Right atrium auricular region (tissue), 2 donors: ENCODE measurements at places on chromosomes 1 and 21. TPM values are rescaled to one million over a fixed set of nuclear protein-coding genes. Genes with fewer than 3 reads are reported as not detected.

DNA sequence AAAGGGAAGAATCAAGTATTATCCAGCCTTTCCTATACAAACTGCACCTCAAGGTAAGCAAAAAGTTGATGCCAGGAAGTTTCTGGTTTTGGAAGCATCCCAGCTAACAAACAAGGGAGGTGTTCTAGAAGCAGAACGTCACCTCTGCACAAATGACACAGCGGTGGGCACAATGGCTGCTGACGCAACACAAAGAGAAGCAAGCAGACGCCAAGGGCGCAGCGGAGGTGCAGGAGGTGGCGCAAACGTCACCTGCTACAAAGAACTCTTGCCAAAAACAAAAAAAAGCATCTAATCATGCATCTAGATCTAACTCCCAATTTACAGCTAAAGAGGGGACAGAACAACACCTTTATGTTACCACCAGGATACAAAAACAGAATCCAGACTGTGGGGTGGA lies 88.5 kb downstream of the NPHP4 start:
- DNase-seq: no peak

DNA sequence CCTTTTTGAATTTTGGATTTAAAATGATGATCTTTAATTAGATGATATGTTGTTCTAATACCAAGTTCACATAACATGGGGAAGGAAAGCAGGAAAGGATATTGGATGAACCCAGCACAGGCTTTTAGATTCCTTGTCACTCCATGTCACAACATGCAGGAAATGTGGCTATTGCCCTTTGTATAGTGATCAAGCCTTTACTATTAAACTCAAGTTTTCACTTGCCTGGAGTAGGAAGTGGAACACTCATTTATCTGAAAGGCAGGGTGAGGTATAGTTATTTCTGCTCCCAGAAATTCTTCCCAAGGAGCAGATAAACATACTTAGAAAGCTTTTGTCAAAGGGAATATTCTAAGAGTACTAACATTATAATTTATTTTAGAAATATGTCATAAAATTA lies 37.2 kb upstream of the BCAS2 start:
- DNase-seq: no peak

GRCh38 chr1:178101266-178101630 lies 7.3 kb downstream of the RASAL2 start:
- no peak for DNase-seq

GRCh38 chr1:226945106-226945857 lies 5.2 kb downstream of the COQ8A start:
- DNase-seq: peak; percentile 59

GRCh38 chr1:203172184-203173010 lies 3.2 kb downstream of the MYBPH start:
- DNase-seq: no peak

GRCh38 chr1:1348420-1349255 lies 580 bp downstream of the DVL1 start:
- DNase-seq: no peak

DNA sequence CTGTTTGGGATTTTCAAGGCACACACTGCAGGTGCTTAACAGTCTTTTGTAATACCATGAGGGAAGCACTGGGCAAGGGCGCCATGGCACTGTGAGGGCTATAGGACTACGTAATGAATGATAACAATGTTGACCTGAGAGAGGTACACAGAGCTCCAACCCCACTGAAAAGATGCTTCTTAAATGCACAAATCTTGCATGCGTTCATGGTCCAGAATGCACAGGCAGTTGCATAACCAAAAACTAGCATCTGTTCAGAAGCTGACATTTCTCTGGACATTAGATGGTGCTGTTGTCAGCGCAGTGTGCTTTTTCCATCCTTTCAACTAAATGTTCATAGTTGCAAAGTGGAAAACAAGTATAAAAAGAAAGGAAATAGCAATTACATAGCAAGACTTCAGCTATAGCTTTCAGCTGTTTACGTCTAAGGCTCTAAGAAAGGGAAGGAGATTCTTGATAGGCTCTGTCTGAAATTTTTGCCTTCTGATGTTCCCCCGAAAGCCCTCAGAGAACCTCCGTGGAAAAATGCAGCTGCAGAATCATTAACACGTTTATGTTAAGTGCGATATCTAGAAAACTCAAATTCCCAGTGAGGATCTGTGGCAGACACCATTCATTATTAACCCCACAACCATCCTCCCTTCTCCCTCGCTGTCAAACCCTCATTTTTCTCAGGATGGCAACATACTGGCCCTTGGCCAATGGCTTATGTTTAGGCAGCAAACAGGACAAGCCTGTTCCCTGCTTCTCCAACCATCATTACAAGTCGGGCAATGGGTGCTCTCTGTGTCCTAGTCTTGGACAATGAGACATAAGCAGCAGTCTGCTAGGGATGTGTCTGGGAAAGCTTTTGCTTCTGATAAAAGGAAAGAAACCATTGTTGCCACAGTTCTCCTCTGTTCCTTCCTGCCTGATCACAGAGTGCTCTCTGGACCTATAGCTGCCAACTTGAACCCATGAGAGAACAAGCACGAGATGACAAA lies 8.2 kb upstream of the TARBP1 start:
- peak; percentile 58 for DNase-seq

DNA sequence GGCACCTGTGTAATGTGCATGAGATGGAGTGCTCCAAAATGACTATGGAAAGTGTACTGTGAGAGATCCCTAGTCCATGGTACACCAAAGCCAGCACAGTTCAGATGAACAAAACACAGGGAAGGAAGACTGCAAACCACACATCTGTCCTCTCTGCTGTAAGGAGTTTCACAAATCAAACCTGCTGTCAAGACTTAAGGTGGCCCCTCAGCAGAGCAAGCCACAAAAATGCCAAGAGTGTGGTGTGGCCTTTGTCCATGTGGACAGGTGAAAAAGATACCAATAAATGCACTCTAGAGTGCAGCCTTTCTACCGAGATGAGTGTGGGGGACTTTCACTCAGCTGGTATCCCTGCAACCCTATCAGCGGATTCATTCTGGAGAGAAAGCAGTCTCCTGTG lies 12.9 kb downstream of the ZNF648 start:
- no peak for DNase-seq

DNA sequence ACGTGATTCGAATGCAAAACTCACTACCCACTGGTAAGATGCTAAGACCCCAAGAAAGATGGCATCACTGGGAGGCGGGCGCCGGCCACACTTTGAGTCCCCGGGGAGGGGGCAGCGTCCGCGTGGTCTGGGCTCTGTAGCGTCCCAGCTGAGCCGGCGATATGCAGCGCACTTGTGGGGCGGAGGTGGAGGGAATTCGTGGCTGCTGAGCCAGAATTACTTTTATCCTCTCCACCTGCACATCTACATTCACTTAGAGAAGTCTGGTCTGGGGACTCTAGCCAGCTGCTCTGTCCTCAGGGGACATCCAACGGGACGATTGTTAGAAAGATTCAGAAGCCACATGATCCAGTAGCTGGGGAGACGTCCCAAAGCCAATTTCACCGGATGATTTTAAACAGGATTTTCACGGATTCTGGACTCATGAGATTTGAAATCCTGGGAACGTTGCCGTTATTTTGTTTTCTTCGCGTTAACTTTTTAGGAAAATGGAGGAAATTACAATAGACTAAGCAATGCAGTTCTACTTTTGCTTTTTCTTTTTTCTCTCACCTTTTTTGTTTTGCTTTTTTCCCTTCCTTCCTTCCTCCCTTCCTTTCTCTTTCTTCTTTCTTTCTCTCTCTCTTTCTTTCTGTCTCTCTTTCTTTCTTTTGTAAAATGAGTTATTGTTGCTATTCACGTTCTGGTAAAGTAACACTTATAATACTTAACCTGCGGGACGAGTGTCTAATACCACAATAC lies 1.3 kb downstream of the JAM2 start:
- no peak for DNase-seq

DNA sequence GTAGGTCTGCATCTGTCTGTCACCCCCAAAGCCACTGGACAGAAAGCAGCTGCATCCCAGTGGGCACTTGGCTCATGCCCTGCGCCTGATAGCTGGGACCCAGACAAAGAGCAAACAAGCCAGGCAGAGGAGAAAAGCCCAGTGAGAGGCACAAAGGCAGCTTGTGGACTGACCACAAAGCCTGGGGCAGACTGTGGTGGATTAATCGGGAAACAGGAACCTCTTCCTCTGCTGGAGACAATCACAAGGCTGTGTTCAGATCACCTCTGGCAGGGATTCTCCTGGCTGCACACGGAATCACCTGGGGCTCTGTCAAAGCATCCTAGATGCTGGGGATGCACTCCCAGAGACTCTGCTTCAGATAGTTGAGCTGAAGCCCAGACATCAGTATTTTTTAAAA lies 15.2 kb upstream of the GJB5 start:
- DNase-seq: no peak

DNA sequence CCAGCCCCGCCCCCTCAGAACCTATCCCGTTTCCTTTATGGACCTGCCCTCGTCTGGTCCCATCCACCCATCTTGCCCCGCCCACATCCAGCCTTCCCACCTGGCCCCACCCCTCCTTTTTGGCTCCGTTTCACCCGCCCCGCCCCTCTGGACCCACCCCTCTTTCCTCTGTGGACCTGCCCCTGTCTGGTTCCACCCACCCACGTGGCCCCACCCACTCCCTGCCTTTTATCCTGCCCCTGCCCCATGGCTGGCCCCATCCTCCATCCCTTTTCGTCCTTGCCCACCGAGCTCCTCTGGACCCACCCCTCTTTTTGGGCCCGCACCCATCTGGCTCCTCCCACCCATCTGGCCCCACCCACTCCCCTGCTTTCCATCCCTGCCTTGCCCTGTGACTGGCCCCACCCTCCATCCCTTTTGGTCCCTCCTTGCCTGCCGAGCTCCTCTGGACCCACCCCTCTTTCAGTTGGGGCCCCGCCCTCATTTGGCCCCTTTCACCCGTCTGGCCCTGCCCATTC lies 177.3 kb downstream of the CAMTA1 start:
- DNase-seq: peak; percentile 63

DNA sequence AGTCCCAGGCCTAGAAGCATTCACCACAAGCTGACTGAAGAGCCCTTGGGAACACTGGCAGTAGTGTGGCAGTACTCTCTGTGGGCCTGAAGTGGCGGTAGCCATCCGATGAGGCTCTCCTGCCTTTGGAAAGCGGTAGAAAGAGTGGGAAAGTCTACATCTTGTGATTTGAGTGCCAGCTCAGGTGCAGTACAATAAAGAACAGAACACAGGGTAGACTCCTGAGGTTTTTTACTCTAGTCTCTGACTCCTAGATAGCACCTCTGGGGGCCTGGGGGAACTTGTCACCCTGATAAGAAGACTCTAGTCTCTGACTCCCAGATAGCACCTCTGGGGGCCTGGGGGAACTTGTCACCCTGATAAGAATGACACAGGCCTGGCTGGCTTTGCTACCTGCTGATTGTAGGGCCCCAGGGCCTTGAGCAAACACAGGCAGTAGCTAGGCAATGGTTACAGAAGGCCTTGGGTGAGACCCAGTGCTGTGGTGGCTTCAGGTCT lies 18.0 kb upstream of the IL20 start:
- DNase-seq: no peak

DNA sequence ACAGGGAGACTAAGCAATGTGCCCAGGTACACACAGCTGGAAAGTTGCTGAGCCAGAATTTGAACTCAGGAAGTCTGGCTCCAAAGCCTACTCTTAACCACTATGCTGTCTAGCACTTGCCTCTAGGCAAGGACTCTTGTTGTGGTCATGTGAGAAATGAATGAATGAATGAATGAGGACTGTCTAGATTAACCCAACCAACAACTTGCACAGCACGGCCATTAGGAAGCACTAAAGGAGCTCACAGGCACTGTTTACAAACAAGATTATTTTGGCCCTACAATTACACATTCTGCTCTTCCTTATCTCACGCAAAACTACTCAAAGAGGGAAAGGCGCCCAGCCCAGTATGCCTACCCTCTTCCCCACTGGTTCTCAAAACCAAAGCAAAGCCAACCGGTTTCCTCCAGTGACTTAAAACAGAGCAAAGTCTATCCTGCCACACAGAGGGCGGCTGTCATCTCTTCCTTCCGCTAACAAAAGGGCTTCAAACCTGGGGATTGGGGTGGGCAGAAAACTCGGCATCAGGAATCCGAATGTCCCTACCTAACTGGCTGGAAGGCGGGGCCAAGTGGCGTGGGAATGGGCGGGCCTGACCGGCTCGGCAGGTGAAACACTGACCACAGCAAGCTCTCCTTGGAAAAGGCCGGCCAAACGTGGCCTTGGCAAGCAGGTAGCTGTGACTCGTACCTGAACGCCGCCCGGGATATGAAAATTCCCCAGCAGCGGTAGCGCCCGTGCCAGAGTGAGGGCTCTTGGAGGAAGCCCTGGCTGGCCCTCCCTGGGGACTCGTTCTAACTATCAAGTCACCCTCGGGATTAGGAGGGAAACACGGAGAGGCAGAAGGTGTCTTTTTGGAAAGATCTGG lies 948 bp downstream of the STK40 start:
- no peak for DNase-seq

- DNase-seq: no peak
These were observed 6.2 kb upstream of the HIVEP3 start for GRCh38 chr1:41924911-41925310.

- DNase-seq: no peak
These were observed 56.3 kb upstream of the JUN start for GRCh38 chr1:58839846-58840835.

DNA sequence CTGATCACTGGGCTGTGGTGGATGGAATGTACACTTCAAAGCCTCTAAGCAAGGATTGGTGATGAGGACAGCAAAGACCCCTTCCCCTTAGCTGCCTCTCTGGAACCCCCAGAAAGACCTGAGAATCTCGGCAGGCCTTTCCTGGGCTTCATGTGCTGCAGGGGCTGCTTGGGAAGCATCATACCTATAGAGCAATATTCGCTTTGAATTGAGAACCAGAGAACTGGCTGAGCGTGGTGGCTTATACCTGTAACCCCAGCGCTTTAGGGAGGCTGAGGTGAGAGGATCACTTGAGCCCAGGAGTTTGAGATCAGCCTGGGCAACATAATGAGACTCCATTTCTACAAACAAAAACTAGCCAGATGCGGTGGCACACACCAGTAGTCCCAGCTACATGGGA lies 22.0 kb downstream of the CSF1 start:
- peak; percentile 11 for DNase-seq

- DNase-seq: peak; percentile 80
These were observed 8.1 kb upstream of the TSPAN1 start for GRCh38 chr1:46166521-46167462.

GRCh38 chr1:172704001-172704400 lies 45.1 kb downstream of the FASLG start:
- DNase-seq: no peak

- peak; percentile 96 for DNase-seq
These were observed 25.1 kb upstream of the CLIC4 start for GRCh38 chr1:24720152-24720551.

- DNase-seq: no peak
These were observed 27.3 kb downstream of the GPR157 start for GRCh38 chr1:9101510-9102146.

- DNase-seq: no peak
These were observed 366.8 kb upstream of the DPYD start for GRCh38 chr1:98287626-98288025.

CADM3 gene
- 12.5 TPM for total RNA-seq

TMPRSS2 gene
- not detected for total RNA-seq

TRABD2B gene
- total RNA-seq: 3.1 TPM

CYP4A22 gene
- not detected for total RNA-seq

TMEM125 gene
- 2.1 TPM for total RNA-seq

S100A7A gene
- not detected for total RNA-seq

SEC22B gene
- total RNA-seq: 16.8 TPM

PTAFR gene
- total RNA-seq: 4.6 TPM

MYOCOS gene
- not detected for total RNA-seq

RGS8 gene
- not detected for total RNA-seq

ADGRL4 gene
- 15.1 TPM for total RNA-seq

SLFNL1 gene
- not detected for total RNA-seq

TP73 gene
- total RNA-seq: not detected

GUCA2A gene
- total RNA-seq: not detected

COL11A1 gene
- 0.71 TPM for total RNA-seq
